Brain (organoid and tissue), 16 donors: ENCODE measurements at places on chromosomes 7 and 10. TPM values are rescaled to one million over a fixed set of nuclear protein-coding genes. Genes with fewer than 3 reads are reported as not detected.

CCDC136 gene
- 33.2 TPM for polyA plus RNA-seq

FRMPD2 gene
- 1.3 TPM for polyA plus RNA-seq

LOXL4 gene
- polyA plus RNA-seq, result 0.25 TPM

MRLN gene
- polyA plus RNA-seq, result not detected

PLEKHS1 gene
- polyA plus RNA-seq, result not detected

SYT15 gene
- polyA plus RNA-seq, result 0.51 TPM

PPP1R17 gene
- 0.46 TPM for polyA plus RNA-seq

NOS3 gene
- polyA plus RNA-seq, result 4.2 TPM

TAS2R41 gene
- not detected for polyA plus RNA-seq

GRK5 gene
- polyA plus RNA-seq, result 5.4 TPM

FAM25A gene
- polyA plus RNA-seq, result not detected

HPS1 gene
- polyA plus RNA-seq, result 23.6 TPM

SPDYE9 gene
- not detected for polyA plus RNA-seq

PCGF5 gene
- 41.8 TPM for polyA plus RNA-seq

HELLS gene
- polyA plus RNA-seq, result 3.4 TPM

AKR1E2 gene
- 0.88 TPM for polyA plus RNA-seq

TSPAN33 gene
- polyA plus RNA-seq, result 15.1 TPM

OPALIN gene
- 31.9 TPM for polyA plus RNA-seq

AGR2 gene
- 2.0 TPM for polyA plus RNA-seq

GRID2IP gene
- polyA plus RNA-seq, result 0.25 TPM

HOXA2 gene
- polyA plus RNA-seq, result not detected

ABCB1 gene
- 8.5 TPM for polyA plus RNA-seq

ETV1 gene
- 25.6 TPM for polyA plus RNA-seq

ELMO1 gene
- 76.4 TPM for polyA plus RNA-seq

MMD2 gene
- 6.3 TPM for polyA plus RNA-seq

MYL7 gene
- polyA plus RNA-seq, result not detected

PTF1A gene
- polyA plus RNA-seq, result not detected

MEOX2 gene
- not detected for polyA plus RNA-seq

FBXL13 gene
- polyA plus RNA-seq, result 0.24 TPM

SPDYE3 gene
- polyA plus RNA-seq, result not detected

LRRC18 gene
- polyA plus RNA-seq, result not detected

SLC39A12 gene
- polyA plus RNA-seq, result 12.8 TPM

PITRM1 gene
- polyA plus RNA-seq, result 71.6 TPM

MOGAT3 gene
- not detected for polyA plus RNA-seq

AKR1C2 gene
- polyA plus RNA-seq, result 2.1 TPM

CLRN3 gene
- not detected for polyA plus RNA-seq
